ENCODE measurements at places on chromosomes 11 and 22. TPM values are rescaled to one million over a fixed set of nuclear protein-coding genes. Genes with fewer than 3 reads are reported as not detected.
A peak's percentile ranks its signal among the peaks of the same experiment; 100 is the strongest.

Gene CFAP300
- total RNA-seq, result 0.51 TPM

DNA sequence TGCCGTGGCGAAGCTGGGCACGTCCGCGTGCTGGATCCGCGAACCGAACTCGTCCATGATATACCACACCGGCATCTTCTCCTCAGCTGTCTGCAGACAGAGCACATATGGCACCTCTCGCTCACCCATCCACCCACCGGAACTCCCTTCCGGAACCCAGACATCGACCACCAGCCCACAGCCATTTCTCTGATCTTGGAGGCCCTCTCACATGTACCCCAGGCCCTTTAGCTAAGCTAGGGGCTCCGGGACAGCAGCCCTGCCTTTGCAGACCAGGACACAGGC is 7.1 kb downstream of the TTLL12 start:
- no peak for DNase-seq

DNA sequence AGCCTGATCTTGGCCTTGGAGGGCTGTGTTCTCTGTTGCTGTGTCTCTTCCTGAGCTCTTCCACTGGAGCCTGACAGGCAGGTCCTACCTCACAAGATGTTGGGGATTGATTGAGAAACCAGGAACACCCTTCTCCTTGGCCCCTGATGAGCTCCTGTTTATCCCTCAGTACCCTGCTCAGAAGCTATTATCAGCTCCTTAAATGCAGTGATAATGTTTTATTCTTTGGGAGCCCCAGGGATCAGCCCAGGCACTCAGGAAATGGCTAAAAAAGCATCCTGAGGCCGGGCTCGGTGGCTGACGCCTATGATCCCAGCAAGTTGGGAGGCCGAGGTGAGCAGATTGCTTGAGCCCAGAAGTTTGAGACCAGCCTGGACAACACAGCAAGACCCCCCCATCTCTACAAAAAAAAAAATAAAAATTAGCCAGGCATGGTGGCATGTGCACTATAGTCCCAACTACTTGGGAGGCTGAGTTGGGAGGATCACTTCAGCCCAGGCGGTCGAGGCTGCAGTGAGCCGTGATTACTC is 4.9 kb upstream of the PHLDA2 start:
- DNase-seq, result no peak

DNA sequence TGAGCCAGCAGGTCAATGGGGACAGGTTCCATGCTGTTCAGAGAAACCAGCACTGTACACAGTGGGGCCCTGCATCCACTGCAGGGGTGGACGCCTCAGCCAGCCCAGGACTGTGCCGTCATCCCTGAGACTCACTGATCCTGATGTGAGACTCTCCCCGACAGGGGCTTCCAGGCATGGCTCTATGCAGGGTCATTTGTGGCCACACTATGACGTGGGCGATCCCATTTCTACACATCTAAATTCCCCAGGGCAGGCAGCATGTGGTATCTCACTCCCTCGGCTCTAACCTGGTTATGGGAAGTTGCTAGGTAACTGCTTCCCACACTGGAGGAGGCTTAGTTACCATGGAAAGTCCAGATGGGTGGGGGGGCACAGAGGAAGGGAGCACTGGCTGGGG is 14.2 kb upstream of the FAM83F start:
- DNase-seq, result no peak

- no peak for DNase-seq
Measured at GRCh38 chr11:8805296-8805695, 105.7 kb upstream of the AKIP1 start.

Gene DRD4
- total RNA-seq, result 1.8 TPM

Gene LIF
- total RNA-seq, result 9.9 TPM

DNA sequence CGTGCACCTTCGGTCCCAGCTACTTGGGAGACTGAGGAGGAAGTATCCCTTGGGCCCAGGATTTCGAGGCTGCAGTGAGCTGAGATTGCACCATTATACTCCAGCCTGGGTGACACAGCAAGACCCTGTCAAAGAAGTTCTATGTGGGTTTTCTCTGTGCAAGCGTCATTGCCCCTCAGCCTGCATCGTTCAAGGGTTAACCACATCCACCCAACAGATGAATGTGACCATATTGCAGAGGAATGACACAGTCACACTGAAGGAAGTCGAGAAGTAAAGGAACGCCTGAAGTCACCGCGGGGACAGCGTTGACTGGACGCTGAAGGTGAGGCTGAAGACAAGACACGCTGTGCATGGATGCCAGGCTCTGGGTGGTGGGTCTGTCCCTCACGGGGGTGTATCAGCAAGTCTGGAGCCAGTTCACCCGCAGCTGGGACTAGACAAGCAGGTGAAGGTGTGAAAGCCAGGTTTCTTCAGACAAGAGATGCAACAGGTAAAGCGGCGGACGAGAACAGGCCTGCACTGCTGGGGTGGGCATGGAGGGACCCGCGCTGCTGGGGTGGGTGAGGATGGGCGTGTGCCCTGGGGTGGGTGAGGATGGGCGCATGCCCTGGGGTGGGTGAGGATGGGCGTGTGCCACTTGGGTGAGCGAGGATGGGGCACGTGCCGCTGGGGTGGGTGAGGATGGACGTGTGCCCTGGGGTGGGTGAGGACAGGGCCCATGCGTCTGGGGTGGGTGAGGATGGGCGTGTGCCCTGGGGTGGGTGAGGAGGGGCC is 36.5 kb upstream of the TOLLIP start:
- no peak for DNase-seq

- DNase-seq, result no peak
Measured at GRCh38 chr11:29353833-29354232, 663.0 kb downstream of the KCNA4 start.

DNA sequence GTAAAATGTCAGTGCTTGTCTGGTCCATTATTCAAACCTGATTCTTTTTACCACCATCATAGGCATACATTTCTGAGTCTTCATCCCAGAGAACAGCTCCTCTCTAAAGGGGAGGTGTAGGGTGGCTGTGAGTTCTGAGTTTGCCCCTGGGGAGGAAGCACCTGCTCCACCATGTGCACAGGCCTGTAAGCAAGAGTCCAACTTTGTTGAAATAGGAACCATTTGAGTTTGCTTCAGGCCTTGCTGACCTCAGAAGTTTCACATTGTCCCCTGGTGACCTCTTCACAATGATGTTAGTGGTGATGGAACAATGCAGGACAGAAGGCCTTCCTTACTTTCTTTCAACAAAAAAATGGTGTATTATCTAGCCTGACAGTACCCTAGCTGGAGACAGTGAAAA is 54.6 kb upstream of the TOP3B start:
- no peak for DNase-seq

DNA sequence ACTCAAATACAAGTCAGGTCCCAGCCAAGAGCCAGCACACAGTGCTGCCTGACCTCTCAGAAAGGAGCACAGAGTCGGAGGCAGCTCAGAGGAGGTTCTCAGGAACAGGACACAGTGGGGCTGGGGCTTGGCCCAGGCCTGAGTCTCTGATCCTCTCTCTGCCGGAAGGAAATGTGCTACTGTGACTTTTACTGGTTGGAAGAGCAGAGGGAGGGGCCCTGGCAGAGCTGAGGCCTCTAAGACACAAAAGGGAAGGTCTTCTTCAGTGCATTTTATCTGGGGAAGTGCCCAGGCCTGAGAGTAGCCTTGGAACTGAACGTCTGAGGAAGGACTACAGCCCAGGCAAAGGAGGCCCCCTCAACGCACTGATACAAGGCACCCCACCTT is 16.2 kb upstream of the CASTOR1 start:
- peak; percentile 71 for DNase-seq

DNA sequence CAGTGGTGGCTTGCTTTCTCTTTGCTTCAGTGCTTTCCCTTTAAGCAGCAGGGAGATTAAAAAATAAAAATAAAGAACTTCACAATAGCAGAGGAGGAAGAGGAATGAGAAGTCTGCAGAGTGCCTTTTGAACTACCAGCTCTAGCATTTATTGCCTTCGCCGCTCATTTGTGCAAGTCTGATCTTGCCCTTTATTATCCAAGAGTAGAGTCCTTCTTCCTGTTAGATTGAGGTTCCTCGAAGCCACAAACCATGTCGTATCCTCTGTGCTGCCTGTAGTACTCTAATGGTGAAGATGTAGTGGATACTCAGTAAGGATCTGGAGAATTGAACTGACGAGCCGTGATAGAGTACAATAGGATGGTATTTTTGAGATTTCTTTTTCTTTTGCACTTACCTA is 101.2 kb upstream of the RAG2 start:
- no peak for DNase-seq

Gene NXPE2
- 20.4 TPM for total RNA-seq

DNA sequence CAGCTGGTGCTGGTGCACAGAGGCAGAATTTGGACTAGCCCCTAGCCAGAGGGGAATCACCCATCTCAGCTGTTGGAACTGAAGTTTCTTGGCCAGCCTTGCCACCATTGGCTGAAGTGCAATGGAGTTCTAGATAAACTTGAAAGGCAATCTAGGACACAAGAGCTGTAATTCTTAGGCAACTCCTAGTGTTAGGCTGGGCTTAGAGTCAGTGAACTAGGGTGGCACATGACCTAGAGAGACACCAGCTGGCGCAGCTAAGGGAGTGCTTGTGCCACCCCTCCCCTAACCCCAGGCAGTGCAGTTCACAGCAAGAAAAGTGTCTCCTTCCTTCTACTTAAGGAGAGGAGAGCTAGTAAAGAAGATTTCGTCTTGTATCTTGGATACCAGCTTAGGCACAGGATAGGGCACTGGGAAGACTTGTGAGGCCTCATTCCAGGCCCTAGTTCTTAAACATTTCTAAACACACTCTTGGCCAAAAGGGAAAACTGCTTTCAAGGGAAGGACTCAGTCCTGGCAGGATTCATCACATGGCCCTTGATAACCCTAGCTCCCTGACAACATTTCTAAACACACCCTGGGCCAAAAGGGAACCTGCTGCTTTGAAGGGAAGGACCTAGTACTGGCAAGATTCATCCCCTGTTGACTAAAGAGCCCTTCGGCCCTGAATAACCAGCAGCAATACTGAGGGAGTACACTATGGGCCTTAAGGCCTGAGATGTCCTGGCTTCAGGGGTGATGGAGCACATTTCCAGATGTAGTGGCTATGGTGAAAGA is 53.4 kb downstream of the XRRA1 start:
- DNase-seq, result no peak

- DNase-seq, result no peak
Measured at GRCh38 chr22:47233316-47234243, 471.1 kb downstream of the TBC1D22A start.

DNA sequence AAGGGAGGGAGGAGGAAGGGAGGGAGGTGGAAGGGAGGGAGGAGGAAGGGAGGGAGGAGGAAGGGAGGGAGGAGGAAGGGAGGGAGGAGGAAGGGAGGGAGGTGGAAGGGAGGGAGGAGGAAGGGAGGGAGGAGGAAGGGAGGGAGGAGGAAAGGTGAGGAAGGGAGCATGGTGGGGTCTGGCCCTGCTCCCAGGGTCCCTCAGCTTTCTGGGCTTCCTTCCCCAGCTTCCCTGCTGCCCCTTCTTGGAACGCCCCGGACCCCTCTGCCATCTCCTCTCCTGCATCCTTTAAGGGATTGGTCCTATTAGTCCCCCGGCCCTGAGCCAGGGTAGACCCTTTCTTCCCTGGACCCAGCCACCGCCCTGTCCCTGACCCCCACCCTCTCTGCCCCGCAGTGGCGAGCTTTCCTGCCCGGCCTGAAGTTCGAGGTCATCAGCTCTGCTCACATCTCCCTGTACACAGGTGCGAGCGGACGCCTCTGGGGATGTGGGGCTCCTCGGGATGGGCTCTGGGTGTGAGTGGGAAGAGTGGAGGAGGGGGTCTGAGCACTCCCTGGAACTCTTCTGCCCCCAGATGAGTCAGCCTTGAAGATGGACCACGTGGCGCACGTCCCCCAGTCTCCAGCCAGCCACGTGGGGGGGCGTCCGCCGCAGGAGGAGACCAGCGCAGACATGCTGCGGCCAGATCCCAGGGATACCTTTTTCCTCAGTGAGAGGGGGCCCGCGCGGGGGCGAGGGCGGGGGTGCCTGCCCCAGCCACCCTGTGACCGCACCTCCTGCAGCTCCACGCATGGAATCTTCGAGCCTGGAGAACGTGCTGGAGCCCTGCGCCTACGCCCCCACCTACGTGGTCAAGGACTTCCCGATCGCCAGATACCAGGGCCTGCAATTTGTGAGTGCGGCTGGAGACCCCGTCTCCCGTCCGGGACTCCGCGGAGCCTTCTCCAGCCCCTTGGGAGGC is 6.0 kb downstream of the B4GALNT4 start:
- no peak for DNase-seq

GRCh38 chr22:29327089-29327764 is 11.7 kb upstream of the RASL10A start:
- peak; percentile 47 for DNase-seq

GRCh38 chr22:45507798-45508197 is 5.1 kb downstream of the FBLN1 start:
- DNase-seq, result peak; percentile 11

- DNase-seq, result no peak
Measured at GRCh38 chr22:44336962-44337677, 24.4 kb upstream of the SHISAL1 start.

Gene SNX32
- total RNA-seq, result 1.1 TPM

GRCh38 chr11:35734669-35735410 is 72.3 kb downstream of the TRIM44 start:
- no peak for DNase-seq

Gene CRY2
- 52.0 TPM for total RNA-seq

GRCh38 chr11:120068114-120068573 is 69.8 kb downstream of the TRIM29 start:
- peak; percentile 11 for DNase-seq

GRCh38 chr11:2841411-2842190 is 44.0 kb downstream of the CDKN1C start:
- no peak for DNase-seq

Gene RAB39A
- 1.8 TPM for total RNA-seq

- no peak for DNase-seq
Measured at GRCh38 chr11:132448334-132448995, 1078.0 kb downstream of the NTM start.

DNA sequence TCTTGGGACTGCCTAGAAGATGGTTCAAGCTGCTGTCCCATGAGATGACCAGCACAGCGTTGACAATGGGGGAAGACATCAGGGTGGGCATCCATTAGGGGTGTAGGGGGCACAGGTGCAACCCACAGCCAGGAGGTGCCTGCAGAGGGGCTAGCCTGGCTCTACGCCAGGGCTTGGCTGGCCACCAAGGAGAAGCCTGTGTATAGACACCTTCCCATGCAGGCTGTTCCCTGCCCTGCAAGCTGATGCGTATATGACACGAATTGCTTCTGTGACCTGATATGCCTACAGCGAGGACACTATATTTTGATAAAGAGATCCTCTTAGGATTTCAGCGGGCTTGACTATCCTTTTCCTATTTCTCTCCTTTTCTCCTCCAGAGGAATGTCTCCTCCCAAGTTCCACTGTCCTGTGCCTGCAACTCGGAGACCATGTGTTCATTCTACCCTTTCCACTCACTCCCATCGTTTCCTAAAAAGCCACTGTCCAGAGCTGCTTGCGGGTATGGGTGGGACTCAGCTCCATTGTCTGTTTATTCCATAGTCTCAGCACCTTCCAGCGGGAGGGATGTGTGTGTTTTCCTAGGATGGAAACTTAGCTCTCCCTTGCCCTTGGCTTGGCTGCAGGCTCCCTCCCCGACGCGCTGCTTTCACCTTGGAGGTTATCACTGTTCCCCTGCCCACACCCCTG is 56.1 kb downstream of the ST14 start:
- DNase-seq, result no peak

- DNase-seq, result no peak
Measured at GRCh38 chr22:21710156-21710555, 25.4 kb downstream of the YPEL1 start.
